ENCODE measurements at places on chromosomes 6 and 20.

DNA sequence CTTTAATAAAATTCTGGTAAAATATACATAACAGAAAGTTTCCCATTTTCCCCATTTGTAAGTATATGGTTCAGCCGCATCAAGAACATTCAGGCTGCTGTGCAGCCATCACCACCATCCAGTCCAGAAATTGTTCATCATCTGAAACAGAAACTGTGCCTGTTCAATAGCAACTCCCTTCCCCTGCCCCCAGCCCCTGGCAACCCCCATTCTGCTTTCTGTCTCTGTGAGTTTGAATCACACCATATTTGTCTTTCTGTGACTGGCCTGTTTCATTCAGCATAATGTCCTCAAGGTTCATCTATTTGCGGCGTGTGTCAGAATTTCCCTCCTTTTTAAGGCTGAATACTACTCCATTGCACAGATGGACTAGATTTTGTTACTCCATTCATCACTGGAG, 19.1 kb downstream of the VSTM2L start:
- no peak for DNase-seq

GRCh38 chr6:4727671-4728435, 48.4 kb upstream of the CDYL start:
- no peak for DNase-seq

GRCh38 chr6:35356391-35356790, 14.0 kb downstream of the PPARD start:
- DNase-seq = no peak

DNA sequence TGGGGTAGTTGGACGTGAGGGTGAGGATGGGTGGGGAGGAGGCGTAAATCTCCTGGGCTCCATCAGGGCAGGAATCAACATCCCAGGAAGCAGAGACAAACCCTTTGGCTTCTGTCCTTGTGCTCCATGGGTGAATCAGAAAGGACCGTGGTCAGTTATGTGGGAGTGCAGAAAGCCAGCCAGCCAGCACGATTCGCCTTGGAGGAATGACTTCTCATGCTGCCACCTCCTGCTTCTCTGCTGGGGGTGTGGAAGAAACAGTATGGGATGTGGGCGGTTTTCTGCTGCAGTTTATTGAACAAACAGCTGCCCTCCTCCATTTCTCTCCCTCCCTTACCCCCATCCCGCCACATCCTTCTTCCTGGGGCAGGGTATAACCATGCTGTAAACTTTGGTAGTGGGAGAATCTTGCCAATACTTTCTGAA, 214.5 kb downstream of the SOX4 start:
- no peak for DNase-seq

GRCh38 chr6:113178349-113178748, 678.8 kb upstream of the MARCKS start:
- no peak for DNase-seq

GRCh38 chr6:53349209-53349693, 501 bp upstream of the ELOVL5 start:
- DNase-seq = no peak

DNA sequence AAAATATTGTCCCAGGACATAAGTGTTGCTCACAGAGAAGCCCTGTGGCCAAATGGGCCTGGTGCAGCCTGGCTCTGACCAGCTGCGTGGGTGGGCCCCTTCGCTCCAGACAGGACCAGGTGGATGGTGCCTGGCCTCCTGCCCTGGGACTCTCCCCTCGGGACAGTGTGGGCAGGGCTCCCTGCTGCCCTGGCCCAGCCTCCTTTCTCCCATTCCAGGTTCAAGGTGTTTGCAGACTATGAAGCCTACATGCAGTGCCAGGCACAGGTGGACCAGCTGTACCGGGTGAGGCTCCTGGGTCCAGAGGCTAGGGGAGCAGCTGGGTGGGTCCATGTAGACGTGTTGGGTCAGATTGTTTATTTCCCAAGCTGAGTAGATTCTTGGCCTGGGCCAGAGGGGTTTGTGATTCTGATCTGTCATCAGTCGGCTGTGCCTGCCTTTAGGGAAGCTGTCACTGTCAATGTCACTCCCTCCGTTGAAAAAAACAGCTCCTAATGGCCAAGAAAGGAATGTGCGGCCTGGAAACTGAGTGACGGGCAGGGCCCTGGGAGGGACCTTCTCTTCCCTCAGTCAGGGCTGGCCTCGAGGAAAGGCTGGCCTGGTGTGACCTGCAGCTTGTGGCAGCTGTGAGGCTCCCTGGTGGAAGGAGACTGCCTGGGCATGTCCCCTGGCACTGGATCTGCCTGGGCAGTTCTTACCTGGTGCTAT, 47.7 kb downstream of the PYGB start:
- no peak for DNase-seq

- no peak for DNase-seq
Observed at GRCh38 chr20:56091628-56092234, 86.4 kb upstream of the CBLN4 start.

- no peak for DNase-seq
Observed at GRCh38 chr6:157182503-157183264, 140.6 kb downstream of the TMEM242 start.

DNA sequence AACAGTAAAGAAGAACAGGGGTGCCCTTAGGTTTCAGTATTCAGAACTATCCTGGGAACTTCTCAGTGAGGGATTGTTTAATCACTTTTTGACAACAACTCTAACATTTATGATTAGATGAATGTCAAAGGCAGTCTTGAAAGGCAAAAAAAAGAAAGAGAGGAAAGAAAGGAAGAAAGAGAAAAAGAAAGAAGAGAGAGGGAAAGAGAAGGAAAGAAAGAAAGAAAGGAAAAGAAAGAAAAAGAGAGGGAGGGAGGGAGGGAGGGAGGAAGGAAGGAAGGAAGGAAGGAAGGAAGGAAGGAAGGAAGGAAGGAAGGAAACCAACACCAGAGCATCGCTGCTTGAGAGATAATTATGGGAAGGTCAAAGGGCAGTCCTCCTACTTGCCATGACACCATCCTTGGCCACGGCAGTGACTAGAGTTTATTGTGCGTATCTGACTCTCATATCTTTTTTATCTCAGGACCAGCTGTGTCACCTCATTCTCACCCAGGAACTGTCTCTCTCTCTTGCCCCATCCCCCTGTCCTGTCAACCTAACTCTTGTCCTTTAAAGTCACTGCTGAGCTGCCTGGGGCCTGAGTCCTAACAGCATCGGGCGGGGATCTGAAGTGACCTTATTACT, 96.8 kb upstream of the ATXN1 start:
- no peak for DNase-seq

- DNase-seq = no peak
Observed at GRCh38 chr6:111121789-111122350, 34.6 kb downstream of the SLC16A10 start.

DNA sequence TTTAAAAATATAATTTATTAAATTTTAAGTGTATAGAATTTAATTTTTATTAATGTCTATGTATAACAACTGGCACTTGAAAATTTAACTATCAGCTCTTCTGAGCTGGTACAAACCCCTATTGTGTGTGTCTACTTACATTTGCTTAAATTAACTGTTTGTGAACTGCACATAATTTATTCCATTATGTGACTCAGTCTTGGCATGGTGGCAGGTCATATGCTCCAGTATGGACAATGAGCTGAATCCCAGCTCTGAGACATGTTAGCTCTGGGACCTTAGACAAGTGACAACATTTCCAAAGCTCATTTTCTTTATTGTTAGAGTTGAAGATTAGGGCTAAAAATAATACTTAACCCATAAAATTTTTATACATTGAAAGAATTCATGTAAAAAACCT, 526.1 kb upstream of the MARCKS start:
- DNase-seq = no peak

DNA sequence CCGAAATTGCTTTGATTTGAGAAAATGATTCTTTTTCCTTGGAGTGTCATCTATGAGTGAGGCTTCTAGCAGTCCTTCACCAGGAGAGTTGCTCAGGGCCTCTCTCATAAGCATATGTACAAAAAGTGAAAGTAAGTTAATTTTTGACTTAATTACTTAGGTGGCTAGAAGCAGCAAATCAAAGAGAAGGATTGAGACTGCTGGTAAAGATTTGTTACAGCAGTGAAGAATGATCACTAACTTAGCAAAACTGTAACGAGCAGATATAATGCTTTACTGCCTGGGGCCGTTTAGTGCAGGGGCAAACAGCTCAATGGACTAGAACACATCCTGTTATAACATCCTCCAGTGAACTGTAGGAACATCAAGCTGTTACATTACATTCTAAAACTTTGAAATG, 167.8 kb upstream of the RIPOR2 start:
- DNase-seq = no peak

DNA sequence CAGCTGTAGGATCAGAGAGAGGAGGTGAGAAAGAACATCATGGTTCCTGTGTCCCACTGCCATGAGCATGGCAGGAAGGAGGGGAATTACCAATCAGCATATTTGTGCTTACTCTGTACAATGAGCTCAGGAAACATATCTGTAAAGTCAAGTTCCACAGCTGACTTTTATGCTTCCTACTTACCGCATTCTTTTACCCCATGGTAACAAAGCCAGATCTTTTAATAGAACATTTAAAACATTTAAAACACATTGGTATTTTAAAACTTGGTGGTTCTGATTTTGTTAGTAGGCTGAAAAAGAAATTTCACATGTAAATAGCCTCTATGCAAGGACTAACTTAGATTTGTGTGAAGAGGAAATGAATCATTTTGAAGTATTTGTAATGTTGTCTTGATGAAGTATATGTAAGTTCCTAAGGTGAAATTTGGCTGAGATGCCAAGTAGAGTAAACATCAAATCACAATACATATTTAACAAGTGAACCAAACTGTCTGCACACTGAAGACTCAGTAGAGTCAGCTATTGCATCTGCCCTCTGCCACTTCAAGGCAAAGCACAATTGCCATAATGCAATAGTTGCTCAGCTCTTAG, 114.7 kb downstream of the GJA10 start:
- no peak for DNase-seq

- no peak for DNase-seq
Observed at GRCh38 chr6:157033428-157034140, 256.4 kb downstream of the ARID1B start.

GRCh38 chr6:53793318-53794136, 1.3 kb upstream of the LRRC1 start:
- no peak for DNase-seq

DNA sequence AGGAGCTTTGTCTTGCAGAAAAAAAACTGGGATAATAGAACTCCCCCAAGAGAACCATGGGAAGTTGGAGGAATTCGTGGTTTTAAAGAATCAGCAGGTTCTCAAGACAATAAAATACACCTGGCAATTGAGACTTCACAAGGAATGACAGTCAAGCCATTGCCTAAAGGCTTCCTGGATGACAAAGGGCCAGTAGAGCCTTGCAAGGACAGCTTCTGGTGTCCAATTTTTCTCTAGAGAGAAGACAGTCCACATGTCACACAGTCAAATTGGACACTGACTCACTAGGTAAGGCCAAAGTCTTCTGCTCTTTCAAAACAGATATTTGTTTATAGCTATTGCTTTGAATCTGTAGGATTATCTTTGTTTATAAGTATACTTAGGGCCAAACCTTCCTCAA, 80.3 kb upstream of the BMP5 start:
- DNase-seq = no peak

GRCh38 chr6:132253211-132253610, 148.1 kb downstream of the MOXD1 start:
- no peak for DNase-seq

DNA sequence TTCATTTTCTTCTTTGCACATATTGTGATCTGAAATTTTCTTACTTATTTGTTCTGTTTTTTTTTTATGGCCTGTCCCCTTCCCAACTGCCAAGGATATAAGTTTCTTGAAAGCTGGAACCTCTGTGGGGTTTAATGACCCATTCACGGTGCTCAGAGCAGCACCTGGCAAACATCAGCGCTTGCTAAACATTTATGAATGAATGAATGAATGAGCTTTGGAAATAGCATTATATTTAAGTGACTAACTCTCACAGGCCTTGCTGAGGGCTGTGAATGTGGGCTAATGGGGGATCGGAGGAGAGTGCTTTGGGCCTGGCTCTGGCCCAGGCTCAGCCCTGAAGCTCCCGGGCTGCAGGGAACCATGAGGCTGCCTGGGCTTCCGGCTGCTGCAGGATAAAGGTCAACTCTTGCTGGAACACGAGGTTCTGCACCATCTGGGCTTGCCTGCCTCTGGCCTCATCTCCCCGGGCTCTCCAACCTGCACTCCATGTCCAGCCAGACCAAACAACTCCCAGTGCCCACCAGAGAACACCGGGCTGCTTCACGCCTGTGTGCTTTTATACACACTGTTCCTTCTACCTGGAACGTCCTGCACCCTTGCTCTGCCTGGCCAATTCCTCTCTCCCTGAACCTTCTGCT, 14.6 kb upstream of the ARMC12 start:
- DNase-seq = no peak

GRCh38 chr6:168007592-168008338, 10.3 kb downstream of the KIF25 start:
- no peak for DNase-seq

DNA sequence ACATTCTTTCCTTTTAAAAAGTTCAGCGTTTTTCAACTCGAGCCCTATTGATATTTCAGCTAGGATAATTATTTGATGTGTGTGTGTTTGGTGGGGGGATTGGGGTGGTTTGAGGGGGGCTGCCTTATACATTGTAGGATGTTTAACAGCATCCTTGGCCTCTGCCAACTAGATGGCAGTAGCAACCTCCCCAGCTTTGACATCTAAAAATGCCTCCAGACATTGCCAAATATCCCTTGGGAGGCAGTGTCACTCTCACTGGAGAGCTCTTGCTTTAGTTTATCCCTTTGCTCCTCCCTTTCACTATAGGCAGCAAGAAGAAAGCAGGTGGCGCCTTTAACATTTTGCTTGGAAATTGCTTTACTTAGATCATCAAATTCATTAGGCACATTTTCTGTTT, 14.6 kb upstream of the TP53TG5 start:
- DNase-seq = no peak

GRCh38 chr20:56032251-56032650, 26.9 kb upstream of the CBLN4 start:
- DNase-seq = no peak

DNA sequence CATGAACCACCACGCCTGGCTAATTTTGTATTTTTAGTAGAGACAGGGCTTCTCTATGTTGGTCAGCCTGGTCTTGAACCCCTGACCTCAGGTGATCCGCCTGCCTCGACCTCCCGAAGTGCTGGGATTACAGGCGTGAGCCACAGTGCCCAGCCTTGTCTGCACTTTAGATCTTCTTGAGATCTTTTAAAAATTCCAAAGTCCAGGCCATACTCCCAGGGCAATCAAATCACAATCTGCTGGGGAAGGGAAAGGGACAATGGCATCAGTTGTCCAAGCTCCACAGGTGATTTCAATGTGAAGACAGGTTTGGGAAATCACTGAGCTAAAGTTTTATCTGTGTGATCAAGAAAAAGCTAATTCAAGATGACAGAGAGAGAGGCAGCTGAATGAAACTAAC, 16.9 kb downstream of the NCOA6 start:
- no peak for DNase-seq
